Gastroesophageal sphincter (tissue), 4 donors: ENCODE measurements at places on chromosomes 3 and 15. TPM values are rescaled to one million over a fixed set of nuclear protein-coding genes. Genes with fewer than 3 reads are reported as not detected.

Gene SEMA3G
- total RNA-seq, result 33.9 TPM

DNA sequence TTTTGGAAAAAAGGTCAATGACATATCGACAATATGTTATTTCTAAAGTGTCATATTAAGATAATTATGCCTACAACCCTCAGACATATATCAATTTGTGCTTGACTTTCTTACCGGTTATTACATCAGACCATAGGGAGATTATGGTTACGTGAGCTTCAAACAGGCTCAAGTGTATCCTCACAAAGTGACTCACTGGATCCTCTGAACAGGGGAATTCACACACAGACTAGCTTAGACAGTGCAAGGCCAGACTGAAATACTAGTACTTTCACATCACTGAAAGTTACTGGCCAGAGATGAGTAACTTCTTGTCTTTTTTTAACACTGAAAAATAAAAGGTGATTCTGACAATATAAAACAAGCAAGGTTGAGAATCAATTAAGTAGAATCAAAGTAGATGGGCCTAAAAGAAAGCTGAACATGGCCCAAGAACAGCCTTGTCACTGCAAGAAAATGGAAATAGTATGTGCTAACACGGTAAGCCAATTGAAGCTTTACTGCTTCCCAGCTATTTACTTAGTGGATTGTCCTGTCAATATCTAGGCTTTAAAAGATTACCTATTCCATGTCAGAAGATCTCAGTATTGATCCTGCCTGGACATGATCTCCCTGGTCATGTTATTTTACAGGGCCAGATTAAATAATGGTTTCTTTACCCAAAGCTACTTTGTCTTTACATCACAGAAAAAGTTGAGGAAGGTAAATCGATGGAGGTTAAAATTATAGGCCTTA, 848.6 kb downstream of the ROBO1 start:
- ATAC-seq, result no peak

DNA sequence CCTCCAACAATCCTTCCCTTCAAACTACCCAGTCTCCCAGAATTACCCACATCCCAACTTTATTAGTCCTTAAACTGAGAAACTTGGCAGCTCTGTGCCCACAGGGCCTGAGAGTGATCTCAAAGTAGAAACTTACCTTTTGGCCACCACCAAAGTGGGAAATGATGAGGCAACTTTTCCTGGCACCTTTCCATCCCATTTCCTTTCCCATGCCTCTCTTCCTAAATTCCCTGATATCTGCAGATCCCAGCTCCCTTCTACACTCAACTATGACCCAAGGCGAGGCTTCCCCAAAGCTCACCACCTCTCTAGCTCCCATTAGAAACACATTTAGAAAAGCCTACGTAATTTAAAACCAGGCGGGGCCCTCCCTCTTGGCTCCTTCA, 271.9 kb downstream of the FOXP1 start:
- peak; percentile 28 for ATAC-seq

- no peak for ATAC-seq
These were observed 91.9 kb downstream of the MB21D2 start for GRCh38 chr3:192825657-192826200.

GRCh38 chr3:119042162-119042561, 7.5 kb upstream of the IGSF11 start:
- ATAC-seq, result no peak

- no peak for ATAC-seq
These were observed 34.5 kb downstream of the CNTN4 start for GRCh38 chr3:2133146-2133545.

DNA sequence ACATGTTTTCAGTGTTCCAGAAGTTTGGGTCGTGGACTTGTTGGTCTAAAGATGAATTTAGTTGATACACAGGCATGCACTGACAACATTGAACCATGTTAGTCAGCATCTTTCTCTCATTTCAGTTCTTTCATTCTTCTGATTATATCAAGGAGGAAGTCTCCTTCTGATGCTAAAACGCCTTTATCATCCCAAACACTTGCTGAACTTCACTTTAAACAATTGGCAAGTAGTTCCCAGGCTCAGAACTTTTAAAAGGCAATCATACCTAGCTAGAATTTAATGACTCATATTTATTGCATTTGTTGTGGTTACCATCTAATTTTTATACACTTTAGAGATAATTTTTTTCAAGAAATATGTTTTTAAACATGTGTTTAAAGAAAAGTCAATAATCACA, 15.9 kb downstream of the LMCD1 start:
- ATAC-seq, result no peak

DNA sequence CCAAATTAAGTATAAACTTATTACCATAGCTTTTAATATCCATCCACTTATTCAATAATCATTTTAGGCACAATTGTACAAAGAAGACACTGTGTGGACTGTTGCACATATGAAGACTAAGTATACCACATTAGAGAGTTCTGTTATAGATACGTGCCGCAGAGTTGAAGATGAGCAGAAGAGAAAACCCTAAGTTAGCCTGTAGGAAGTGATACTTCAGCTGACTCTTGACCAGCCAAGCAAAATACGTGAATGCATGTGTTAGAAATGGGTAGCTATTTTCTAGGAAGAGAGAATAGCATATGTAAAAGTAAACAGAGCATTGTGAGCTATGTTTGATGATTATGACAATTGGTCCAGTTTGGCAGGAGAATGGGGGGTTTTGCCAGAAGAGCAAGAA, 272.0 kb upstream of the ATP11B start:
- no peak for ATAC-seq

DNA sequence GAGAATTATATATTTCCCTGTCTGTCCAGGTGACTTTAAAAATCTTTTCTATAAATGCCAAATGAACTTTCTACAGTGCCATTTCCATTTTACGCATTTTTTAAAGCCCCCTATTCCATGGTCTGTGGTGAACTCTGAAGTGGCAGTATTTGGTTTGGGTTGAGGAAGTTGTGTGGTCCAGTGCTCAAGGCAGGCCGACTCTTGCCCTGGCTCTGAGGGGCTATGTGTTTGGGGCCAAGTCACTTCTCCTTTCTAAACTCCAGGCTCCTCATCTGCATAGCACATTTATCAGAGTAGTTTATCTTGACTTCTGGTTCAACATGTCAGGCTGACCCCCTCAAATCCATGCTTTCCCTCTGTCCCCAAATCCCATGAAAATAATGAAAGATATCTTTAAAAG, 14.1 kb downstream of the TTC21A start:
- no peak for ATAC-seq
